CD4-positive, alpha-beta T cell (primary cell): ENCODE measurements at places on chromosomes 2 and 18.
A peak's percentile ranks its signal among the peaks of the same experiment; 100 is the strongest.

- DNase-seq, result no peak
Measured at GRCh38 chr2:135662088-135662487, 79.6 kb upstream of the UBXN4 start.

DNA sequence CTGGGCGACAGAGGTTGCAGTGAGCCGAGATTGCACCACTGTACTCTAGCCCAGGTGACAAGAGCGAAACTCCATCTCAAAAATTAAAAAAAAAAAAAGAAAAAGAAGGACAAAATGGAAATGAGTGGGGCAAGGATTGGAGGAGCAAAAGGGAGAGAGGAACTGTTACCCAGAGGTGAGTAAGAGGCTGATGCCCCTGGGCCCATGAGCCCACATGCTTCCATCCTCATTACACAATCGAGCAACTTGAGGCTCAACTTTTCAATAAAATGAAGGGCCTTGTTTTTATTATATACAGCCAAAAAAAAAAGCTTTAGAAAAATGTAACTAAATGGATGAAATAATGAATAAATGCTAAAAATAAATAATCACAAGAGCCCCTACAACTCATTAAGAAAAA is 91.7 kb upstream of the YWHAQ start:
- no peak for DNase-seq

- no peak for DNase-seq
Measured at GRCh38 chr2:239393941-239394340, 6.9 kb downstream of the HDAC4 start.

DNA sequence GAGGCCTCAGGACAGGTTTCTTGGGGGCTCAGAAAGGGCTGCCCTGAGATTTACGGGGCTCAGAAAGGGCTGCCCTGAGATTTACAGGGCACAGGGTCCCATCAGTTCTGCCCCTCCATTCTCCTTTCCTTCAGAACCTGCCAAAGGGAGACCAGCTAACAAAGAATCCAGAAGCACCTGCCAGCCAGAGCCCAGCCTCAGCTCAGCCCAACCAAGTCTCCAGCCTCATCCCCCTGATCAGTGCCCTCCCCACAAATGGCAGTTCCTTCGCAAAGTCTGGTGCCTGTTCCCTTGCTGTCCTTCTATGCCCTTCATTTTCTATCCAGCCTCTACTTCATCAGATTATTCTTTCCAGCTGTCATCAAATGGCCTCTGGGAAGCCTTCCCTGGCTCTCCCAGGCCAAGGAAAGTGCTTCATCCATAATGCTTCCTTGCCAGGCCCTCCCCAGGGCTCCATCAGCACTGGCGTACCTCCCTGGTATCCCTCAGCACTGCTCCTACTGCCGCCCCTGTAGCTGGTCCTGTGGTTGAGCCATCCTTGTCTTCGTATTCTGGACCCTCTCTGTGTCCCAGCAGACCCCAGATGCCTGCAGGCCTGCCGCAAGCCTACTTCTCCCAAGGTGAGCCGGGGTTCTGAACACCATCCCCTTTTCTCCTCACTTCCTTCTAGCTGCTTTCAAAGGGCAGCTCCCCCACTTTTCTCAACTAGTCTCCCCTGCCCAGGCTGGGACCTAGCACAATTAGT is 96.2 kb upstream of the EPAS1 start:
- no peak for DNase-seq

- no peak for DNase-seq
Measured at GRCh38 chr2:54081574-54081973, 33.8 kb upstream of the ACYP2 start.

DNA sequence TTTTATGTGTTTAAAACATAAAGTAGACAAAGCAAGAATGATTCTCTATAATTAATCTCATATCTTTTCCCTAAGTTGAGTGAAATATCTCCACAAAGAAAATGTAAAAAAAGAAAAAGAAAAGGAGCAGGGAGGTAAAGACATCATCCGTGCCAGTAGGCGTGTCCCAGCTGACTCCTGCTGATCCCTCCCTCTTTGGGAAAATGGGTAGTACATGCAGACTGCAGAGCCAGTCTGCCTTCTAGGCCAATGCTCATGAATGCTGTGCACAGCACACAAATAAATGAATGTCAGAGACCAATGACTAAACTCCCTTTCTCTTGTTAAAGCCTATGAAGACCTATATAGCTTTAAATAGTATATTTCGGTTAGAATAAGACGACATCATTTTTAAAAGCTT is 64.7 kb downstream of the RAPH1 start:
- no peak for DNase-seq

- no peak for DNase-seq
Measured at GRCh38 chr2:41267929-41268659, 779.7 kb upstream of the PKDCC start.

DNA sequence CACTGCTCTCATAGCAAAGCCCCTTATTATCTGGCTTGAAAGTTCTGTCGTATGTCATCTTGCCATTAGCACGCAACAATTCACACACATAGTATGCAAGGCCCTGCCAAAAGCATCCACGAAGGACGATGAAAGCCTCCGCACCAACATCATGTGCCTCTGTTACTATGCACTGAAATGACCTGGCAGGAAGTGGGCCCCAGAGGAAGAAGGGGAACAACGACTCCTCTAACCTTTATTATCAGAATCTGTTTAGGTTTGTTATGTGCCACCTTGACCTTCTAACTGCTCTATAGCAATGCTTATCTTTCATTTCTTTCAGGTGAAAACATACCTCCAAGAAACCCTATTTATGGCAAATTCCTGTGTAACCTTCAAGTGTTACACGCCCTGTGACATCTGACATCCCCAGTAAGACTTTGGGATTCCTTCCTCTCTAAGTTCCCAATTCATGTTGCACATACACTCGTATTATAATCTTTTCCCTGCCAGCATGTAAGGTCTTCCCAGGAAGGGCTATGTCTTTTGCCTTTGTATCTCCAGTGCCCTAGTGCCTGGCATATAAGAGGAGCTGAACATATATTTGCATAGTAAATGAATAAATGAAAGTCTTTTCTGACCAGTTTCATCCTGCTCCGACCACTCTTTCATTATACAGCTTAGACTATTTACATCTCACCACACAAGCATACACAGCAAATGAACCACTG is 7.0 kb upstream of the NDUFV2 start:
- peak; percentile 43 for DNase-seq

DNA sequence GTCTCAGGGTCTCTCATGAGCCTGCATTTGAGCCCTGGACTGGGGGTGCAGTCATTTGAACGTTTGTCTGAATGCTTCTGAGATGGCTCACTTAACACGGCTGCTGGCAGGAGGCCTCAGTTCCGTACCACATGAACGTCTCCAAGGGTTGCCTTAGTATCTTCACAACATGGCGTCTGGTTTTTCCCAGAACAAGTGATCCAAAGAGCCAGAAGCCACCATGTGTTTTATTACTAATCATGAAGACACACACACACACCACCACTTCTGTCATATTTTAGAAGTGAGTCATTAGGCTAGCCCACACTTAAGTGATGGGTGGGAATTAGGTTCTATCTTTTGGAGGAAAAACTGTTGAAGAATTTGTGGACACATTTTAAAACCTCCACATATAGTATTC is 15.0 kb upstream of the MYO1B start:
- DNase-seq, result no peak

DNA sequence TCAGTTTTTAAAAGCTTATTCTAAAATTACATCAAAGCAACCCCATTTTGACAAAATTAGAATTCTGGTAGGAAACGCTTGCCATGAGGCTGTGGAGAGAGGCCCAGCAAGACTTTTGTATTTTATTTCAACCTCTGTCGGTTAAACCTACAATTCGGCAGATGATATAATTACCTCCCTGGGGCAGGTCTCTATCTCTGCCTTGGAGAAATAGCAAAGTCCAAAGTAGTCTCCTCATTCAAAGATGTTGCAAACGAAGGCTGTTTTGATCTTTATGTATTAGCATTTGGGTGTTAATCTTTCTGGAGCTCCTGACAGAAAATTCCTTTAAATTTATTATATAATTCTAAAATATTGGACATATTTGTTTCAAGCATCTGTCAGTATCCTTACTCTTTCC is 35.6 kb downstream of the GALM start:
- no peak for DNase-seq

DNA sequence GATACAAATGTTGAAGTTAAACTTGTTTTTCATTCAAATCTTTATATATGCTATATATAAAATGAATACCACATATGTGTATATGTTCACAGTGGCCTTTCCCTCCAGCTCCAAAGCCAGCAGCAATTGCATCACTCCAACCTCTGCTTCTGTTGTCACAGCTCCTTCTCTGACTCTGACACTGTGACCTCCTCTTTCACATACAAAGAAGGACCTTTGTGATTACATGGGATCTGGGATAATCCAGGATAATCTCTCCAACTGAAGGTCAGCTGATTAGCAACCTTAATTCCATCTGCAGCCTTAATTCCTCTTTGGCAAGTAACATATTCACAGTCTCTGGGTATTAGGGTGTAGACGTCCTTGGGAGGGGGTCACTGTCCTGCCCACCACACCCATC is 8.4 kb downstream of the FLACC1 start:
- no peak for DNase-seq

DNA sequence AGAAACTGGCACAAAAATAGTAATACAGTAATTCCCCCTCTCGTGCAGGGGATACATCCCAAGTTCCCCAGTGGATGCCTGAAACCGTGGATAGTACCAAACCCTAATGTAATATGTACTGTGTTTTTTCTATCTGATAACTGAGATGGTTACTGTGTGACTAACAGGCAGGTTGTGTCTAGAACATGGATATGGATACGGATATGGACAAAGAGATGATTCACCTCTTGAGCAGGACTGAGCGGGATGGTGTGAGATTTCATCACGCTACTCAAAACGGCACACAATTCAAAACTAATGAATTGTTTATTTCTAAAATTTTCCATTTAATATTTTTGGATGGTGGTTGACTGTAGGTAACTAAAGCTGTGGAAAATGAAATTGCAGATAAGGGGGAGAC is 3.4 kb downstream of the MBD1 start:
- no peak for DNase-seq

DNA sequence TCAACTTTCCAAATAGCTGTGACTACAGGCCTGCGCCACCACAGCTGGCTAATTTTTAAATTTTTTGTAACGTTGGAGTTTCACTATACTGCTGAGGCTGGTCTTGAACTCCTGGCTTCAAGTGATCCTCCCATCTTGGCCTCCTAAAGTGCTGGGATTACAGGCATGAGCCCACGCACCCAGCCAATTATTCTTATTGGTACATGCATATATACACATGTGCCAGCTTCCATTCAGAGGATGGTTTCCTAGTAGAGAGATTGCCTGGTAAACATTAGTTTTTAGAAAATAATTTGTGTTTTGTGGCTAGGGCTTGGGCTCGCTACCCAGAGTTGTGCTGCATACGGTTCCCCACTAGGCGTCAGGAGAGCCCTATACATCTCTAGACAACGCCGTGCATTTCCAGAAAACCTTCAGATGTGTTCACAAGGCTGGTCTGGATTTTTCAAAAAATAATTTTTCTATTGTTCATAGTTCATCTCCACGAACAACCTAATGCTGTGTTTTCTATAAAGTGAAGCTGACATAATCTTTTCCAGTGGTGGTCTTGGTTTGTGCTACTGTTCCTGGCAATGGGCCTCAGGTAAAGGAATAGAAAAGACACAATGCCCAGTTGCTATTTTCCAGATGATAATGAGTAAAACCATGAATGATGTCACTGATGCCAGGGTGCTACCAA is 14.6 kb upstream of the AFG3L2 start:
- peak; percentile 35 for DNase-seq

GRCh38 chr2:67137699-67138098 is 259.4 kb upstream of the ETAA1 start:
- DNase-seq, result no peak

GRCh38 chr2:58715344-58715743 is 474.2 kb upstream of the FANCL start:
- no peak for DNase-seq

GRCh38 chr2:3667151-3667631 is 9.2 kb downstream of the ALLC start:
- DNase-seq, result no peak

DNA sequence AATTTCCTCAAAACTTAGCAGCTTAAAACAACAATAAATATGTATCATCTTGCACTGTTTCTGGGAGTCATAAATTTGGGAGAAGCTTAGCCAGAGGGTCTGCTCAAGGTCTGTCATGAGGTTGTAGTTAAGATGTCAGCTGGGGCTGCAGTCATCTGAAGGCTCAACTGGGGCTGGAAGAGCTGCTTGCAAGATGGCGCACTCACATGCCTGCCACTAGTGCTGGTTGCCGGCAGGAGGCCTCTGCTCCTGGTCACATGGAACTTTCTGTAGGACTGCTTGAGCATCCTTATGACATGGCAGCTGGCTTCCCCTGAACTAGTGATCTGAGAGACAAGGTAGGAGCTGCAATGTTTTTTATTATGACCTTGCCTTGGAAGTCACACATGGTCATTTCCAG is 215.5 kb upstream of the HAAO start:
- DNase-seq, result no peak

DNA sequence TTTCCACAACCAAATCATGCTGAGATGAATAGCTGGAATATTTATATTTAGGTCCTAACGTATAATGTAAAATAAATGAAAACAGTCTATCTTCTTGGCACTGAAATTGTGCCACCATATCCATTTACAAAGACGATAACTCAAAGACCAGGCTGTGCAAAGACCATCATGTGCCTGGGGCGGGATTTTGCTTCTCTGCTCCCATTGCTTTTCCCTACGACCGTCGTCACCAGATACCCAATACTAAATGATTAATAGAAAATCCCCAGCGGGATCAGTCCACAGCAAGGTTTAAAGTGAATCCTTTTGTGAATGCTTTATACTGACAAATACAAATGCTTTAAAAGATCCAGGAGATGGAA is 194.3 kb upstream of the ARL4C start:
- DNase-seq, result no peak

GRCh38 chr18:44765456-44765855 is 84.8 kb downstream of the SETBP1 start:
- DNase-seq, result no peak

- DNase-seq, result peak; percentile 16
Measured at GRCh38 chr2:235595422-235596010, 101.7 kb downstream of the AGAP1 start.

DNA sequence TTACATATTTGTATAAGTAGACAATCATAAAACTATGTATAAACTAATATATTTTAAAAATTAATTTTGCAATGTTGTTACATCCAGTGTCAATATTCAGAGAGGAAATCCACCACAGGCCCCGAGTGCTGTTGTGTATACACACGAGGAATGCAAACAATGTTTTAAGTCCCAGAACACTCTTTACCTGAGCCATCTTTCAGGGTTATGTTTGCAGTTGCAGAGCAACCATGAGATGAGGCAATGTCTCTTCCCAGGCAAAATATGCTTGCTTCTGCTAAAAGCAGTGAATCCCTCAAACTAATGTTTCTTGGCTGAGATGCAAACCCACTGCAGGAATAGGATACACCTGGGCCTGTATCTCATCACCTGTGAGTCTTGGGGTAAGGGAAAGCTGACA is 91.3 kb downstream of the ASXL2 start:
- DNase-seq, result no peak

- DNase-seq, result no peak
Measured at GRCh38 chr2:77314721-77315120, 207.5 kb downstream of the LRRTM4 start.

- no peak for DNase-seq
Measured at GRCh38 chr2:9770006-9770307, 73.3 kb upstream of the TAF1B start.
